A549 treated with DMSO at 1 μM for 4 hours (cell line): ENCODE measurements at places on chromosomes 4 and X. TPM values are rescaled to one million over a fixed set of nuclear protein-coding genes. Genes with fewer than 3 reads are reported as not detected.

NAP1L2 gene
- total RNA-seq = 1.2 to 1.8 TPM (median 1.3 TPM) in 5 replicates

GALNTL6 gene
- 0.06 to 0.17 TPM (median 0.10 TPM) in 5 replicates for total RNA-seq

ADGRL3 gene
- 0.02 to 0.32 TPM (median 0.03 TPM) in 5 replicates for total RNA-seq

GABRB1 gene
- total RNA-seq = not detected in 5 replicates

MTNR1A gene
- total RNA-seq = 0.22 to 0.52 TPM (median 0.40 TPM) in 4 of 5 replicates, not detected in the other

PYURF gene
- total RNA-seq = 64.2 to 84.6 TPM (median 75.9 TPM) in 5 replicates

COPS4 gene
- 24.1 to 38.6 TPM (median 29.1 TPM) in 5 replicates for total RNA-seq

COX7B2 gene
- not detected in 5 replicates for total RNA-seq

TKTL1 gene
- total RNA-seq = 0.06 to 0.23 TPM in 2 of 5 replicates, not detected in the others

CT47B1 gene
- total RNA-seq = not detected in 5 replicates

NLGN4X gene
- total RNA-seq = 0.01 to 0.07 TPM in 2 of 5 replicates, not detected in the others

TMLHE gene
- 9.5 to 12.9 TPM (median 10.9 TPM) in 5 replicates for total RNA-seq

NCAPG gene
- 20.4 to 32.9 TPM (median 29.1 TPM) in 5 replicates for total RNA-seq

S100P gene
- 21.3 to 67.3 TPM (median 61.9 TPM) in 5 replicates for total RNA-seq
